ENCODE measurements at places on chromosomes 1 and 21. TPM values are rescaled to one million over a fixed set of nuclear protein-coding genes. Genes with fewer than 3 reads are reported as not detected.

Gene KDF1
- 10.6 TPM for polyA plus RNA-seq

Gene DPH5
- polyA plus RNA-seq, result 33.4 TPM

Gene GART
- polyA plus RNA-seq, result 26.0 TPM

Gene ETV3L
- not detected for polyA plus RNA-seq

Gene NBPF4
- not detected for polyA plus RNA-seq

Gene TRAF3IP3
- 1.8 TPM for polyA plus RNA-seq

Gene MOB3C
- 25.8 TPM for polyA plus RNA-seq

Gene HAO2
- not detected for polyA plus RNA-seq

Gene CLCNKB
- 0.64 TPM for polyA plus RNA-seq

Gene ABCA4
- 0.36 TPM for polyA plus RNA-seq

Gene TMCO1
- 58.3 TPM for polyA plus RNA-seq

Gene LCE1D
- polyA plus RNA-seq, result not detected

Gene ERICH3
- polyA plus RNA-seq, result 0.11 TPM

Gene KRTAP10-10
- polyA plus RNA-seq, result not detected

Gene LSM10
- polyA plus RNA-seq, result 59.5 TPM

Gene LRRC47
- polyA plus RNA-seq, result 21.4 TPM

Gene IGSF3
- polyA plus RNA-seq, result 1.0 TPM

Gene ENAH
- 36.8 TPM for polyA plus RNA-seq

Gene CTSS
- polyA plus RNA-seq, result 43.1 TPM

Gene OR6K3
- polyA plus RNA-seq, result not detected

Gene TRABD2B
- 1.0 TPM for polyA plus RNA-seq

Gene TPTE
- polyA plus RNA-seq, result not detected

Gene INAVA
- polyA plus RNA-seq, result 11.4 TPM

Gene VASH2
- 0.07 TPM for polyA plus RNA-seq

Gene BARHL2
- polyA plus RNA-seq, result not detected

Gene HSD3B2
- polyA plus RNA-seq, result 0.05 TPM

Gene MRPL39
- 24.1 TPM for polyA plus RNA-seq

Gene FASLG
- not detected for polyA plus RNA-seq

Gene PDZK1IP1
- polyA plus RNA-seq, result 9.1 TPM

Gene ASCL5
- not detected for polyA plus RNA-seq

Gene SLC5A3
- polyA plus RNA-seq, result 0.74 TPM

Gene ZNF683
- not detected for polyA plus RNA-seq

Gene PLOD1
- 71.4 TPM for polyA plus RNA-seq

Gene IL20
- 1.7 TPM for polyA plus RNA-seq

Gene S100A14
- 12.9 TPM for polyA plus RNA-seq

Gene SOX13
- polyA plus RNA-seq, result 32.3 TPM

Gene FCRL5
- 0.15 TPM for polyA plus RNA-seq

Gene FAM163A
- 0.05 TPM for polyA plus RNA-seq

Gene PATJ
- polyA plus RNA-seq, result 9.8 TPM

Gene CFHR1
- 1.2 TPM for polyA plus RNA-seq

Gene TRIM67
- polyA plus RNA-seq, result 0.03 TPM

Gene AADACL4
- not detected for polyA plus RNA-seq

Gene NTMT2
- not detected for polyA plus RNA-seq

Gene GPA33
- 0.21 TPM for polyA plus RNA-seq

Gene EPHB2
- polyA plus RNA-seq, result 3.9 TPM

Gene CYB5RL
- polyA plus RNA-seq, result 2.3 TPM

Gene MARK1
- polyA plus RNA-seq, result 8.2 TPM

Gene ANKRD34A
- polyA plus RNA-seq, result not detected

Gene TMEM51
- polyA plus RNA-seq, result 2.8 TPM

Gene CDC42
- 184 TPM for polyA plus RNA-seq

Gene LCE2B
- not detected for polyA plus RNA-seq

Gene C1QC
- 46.8 TPM for polyA plus RNA-seq

Gene RNF186
- polyA plus RNA-seq, result 0.45 TPM

Gene RYR2
- polyA plus RNA-seq, result 0.23 TPM

Gene KMO
- polyA plus RNA-seq, result 0.61 TPM

Gene OR2L3
- polyA plus RNA-seq, result not detected

Gene KLHDC7A
- 0.11 TPM for polyA plus RNA-seq

Gene FMO2
- polyA plus RNA-seq, result 79.6 TPM

All from adipose tissue (tissue), 3 donors.